Activated CD4-positive, CD25-positive, alpha-beta regulatory T cell treated with anti-CD3 and anti-CD28 coated beads, Interleukin-2, amount 50 U/mL, for 24 hours (primary cell): ENCODE measurements at places on chromosomes 1 and 21.

- no peak for ATAC-seq
Observed at GRCh38 chr1:94863919-94864318, 43.8 kb downstream of the SLC44A3 start.

- ATAC-seq = no peak
Observed at GRCh38 chr1:230230948-230231773, 164.1 kb downstream of the GALNT2 start.

DNA sequence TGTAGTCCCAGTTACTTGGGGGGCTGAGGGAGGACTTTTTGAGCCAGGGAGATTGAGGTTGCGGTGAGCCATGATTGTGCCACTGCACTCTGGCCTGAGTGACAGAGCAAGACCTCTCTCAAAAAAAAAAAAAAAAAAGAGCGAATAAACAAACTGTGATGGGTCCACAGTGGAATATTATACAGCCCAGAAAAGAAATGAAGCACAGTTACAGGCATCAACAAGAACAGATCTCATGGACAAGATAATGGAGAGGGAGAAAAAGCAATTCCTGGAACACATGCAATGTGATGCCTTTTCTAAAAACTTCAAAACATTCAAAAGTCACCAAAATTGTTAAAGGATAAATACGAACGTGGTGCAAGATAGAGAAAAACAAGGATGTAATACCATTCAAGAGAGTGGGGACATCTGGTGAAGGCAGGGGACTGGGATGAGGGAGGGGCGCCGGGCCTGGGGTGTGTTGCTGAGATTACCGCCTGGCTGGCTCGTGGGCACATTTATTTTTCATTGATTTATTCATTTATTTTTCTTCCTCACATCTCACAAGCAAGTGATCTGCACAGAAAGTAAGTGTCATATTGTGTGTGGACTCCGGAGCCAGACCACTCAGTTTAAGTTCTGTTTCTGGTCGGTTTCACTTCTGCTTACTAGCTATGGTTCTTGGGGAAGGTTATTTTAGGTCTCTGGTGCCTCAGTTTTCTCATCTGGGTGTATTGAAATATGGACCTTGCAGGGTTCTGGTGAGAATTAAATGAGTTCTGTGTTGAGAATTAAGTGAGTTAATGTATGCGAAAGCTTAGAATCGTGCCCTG lies 30.1 kb downstream of the ABCG1 start:
- no peak for ATAC-seq

- ATAC-seq = no peak
Observed at GRCh38 chr1:29718791-29719190, 482.5 kb downstream of the PTPRU start.

- ATAC-seq = no peak
Observed at GRCh38 chr1:70978623-70979022, 69.0 kb downstream of the PTGER3 start.

GRCh38 chr1:9278116-9278515 lies 14.6 kb upstream of the SPSB1 start:
- ATAC-seq = no peak

DNA sequence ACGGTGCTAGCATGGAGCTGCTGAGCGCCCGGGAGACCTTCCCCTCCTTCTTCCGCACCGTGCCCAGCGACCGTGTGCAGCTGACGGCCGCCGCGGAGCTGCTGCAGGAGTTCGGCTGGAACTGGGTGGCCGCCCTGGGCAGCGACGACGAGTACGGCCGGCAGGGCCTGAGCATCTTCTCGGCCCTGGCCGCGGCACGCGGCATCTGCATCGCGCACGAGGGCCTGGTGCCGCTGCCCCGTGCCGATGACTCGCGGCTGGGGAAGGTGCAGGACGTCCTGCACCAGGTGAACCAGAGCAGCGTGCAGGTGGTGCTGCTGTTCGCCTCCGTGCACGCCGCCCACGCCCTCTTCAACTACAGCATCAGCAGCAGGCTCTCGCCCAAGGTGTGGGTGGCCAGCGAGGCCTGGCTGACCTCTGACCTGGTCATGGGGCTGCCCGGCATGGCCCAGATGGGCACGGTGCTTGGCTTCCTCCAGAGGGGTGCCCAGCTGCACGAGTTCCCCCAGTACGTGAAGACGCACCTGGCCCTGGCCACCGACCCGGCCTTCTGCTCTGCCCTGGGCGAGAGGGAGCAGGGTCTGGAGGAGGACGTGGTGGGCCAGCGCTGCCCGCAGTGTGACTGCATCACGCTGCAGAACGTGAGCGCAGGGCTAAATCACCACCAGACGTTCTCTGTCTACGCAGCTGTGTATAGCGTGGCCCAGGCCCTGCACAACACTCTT lies 1.1 kb downstream of the TAS1R3 start:
- no peak for ATAC-seq
